ENCODE measurements at places on chromosomes 11 and 22.

- DNase-seq: no peak
These were observed 6.2 kb downstream of the KDM4F start for GRCh38 chr11:95055283-95055897.

DNA sequence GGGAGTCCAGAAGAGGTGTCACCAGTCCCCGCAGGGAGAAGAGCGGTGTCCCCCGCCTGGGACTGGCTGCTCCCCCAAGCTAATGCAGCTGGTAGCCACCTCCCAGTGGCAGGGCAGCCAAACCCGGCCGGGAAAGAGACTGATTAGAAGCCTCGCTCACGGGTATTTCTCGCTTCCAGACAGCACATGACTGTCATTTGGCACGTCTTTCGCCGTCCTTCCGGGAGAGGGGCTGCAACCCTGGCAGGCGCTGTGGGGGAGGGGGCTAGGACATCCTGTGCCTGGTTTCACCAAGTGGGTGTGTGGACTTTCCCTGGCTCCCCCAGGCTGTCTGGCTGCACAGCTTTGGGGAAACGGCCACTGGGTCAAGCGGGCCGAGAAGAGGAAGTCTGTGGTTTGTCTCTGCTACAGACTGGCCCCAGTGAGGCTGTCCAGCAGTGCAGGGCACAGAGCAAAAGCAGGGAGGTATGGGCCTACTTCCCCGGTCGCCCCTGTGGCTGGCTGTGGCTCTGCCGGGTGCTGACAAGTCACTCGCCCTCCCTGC is 3.8 kb downstream of the CD81 start:
- DNase-seq: no peak

- no peak for DNase-seq
These were observed 5.4 kb downstream of the GRK2 start for GRCh38 chr11:67271541-67272284.

- no peak for DNase-seq
These were observed 14.9 kb downstream of the DCPS start for GRCh38 chr11:126318574-126319373.

- no peak for DNase-seq
These were observed 35.5 kb downstream of the POLR3H start for GRCh38 chr22:41508770-41509170.

DNA sequence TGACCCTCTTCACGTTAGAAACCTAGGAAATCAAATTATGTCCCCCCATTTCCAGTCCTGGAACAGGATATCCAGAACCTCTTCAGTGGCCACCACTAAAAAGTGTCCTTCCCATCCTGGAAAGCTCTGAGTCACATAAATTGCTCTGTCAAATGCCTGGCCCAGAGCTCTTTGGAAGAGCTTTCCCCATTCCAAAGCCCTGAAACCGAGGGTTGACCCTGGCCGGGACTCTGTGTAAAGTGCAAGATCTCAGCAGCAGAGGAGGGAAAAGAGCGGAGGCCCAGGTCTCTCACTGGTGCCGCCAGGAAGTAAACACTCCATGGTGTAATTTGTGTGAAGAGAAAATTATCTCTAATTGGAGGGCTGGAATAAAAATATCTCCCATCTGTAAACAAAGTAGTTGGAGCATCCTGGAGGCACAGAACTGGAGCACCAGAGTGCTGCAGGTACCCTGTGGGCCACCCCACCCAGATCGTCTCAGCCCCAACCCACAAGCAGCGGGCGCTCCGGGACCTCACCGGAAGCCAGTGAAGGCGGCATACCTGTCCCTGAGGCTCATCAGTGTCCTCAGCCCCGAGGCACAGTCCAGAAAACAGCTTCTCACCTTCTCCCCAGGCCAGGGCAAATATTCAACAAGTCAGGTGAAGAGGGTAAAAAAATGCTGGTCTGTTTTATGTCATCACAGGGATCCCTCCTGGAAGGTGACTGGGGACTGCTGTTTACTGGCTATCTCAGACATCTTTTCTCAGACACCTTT is 4.7 kb upstream of the JAM3 start:
- no peak for DNase-seq

- no peak for DNase-seq
These were observed 30.9 kb upstream of the MPEG1 start for GRCh38 chr11:59243633-59244032.

GRCh38 chr22:33850724-33851123 is 69.6 kb downstream of the LARGE1 start:
- no peak for DNase-seq

DNA sequence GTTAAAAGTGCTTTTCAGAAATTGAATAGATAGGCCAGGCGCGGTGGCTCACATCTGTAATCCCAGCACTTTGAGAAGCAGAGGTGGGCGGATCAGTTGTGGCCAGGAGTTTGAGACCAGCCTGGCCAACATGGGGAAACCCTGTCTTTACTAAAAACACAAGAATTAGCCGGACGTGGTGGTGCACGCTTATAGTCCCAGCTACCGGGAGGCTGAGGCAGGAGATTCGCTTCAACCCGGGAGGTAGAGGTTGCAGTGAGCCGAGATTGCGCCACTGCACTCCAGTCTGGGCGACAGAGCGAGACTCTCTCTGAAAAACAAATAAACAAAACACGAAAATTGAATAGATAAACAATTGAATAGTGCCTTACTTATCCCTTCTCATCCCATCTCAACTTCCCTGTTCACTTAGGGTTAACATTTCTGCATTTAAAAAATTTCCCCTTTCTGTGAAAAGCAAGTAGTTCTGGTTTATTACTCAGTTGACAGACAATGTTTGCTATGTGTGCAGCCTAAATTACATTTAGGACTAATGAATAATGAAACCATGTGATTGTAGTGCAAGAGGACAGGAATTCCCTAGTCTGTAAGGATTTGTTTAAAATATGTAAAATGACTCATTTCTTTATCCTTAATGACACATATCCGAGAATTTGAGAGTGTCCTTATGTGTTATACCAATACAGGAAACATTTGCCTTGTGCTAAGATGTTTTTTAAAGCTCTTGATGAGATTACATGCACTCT is 6.0 kb downstream of the RNF169 start:
- DNase-seq: no peak
